Fibroblast of skin of abdomen (primary cell): ENCODE measurements at places on chromosomes 4 and X.
A peak's percentile ranks its signal among the peaks of the same experiment; 100 is the strongest.

GRCh38 chrX:125094901-125095300, 224.8 kb upstream of the TEX13C start:
- DNase-seq, result no peak

DNA sequence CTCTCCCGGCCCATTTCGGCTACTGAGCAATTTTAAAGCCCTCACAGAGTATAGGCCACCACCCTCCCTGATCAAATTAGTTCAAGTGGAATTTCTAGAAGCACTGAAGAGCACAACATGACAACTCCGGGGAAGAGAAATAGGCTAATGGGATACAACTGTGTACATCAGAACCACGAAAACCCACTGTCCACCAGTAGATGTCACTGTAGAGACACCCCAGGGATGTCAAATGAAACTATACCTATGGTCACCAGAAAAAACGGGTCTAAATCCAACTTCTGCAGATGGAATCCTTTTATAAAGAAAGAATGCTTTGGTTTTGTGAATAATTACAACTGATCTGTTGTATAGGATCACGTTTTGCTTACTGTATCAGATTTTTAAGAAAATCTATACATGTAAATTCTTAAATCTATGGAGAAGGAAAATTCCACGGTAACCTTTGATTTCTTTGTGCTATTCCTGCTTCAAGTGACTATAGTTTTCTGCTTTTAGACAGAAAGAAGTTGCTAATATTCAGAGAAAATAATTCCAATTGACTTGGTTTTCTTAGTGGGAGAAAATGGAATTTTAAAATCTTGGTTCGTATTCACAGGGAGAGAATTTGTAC, 29.5 kb upstream of the MAP3K15 start:
- peak; percentile 49 for DNase-seq

DNA sequence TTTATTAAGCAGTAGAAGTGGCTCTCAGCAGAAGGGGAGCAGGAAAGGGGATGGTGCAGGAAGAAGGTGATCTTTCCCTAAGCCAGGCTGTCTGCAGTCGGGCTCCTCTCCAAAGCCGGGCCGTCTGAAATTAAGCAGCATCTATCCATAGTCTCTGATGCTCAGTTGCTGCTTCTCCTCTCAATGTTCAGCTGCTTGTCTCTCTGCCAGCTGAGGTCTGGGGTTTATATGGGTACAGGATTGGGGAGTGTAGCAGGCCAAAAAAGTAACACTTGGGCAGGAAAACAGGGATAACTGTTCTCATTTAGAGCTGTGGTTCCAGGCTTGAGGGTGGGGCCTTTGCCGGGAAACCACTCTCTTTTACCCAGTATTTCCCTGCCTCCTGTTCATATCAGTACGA, 39.2 kb upstream of the CCKAR start:
- no peak for DNase-seq

DNA sequence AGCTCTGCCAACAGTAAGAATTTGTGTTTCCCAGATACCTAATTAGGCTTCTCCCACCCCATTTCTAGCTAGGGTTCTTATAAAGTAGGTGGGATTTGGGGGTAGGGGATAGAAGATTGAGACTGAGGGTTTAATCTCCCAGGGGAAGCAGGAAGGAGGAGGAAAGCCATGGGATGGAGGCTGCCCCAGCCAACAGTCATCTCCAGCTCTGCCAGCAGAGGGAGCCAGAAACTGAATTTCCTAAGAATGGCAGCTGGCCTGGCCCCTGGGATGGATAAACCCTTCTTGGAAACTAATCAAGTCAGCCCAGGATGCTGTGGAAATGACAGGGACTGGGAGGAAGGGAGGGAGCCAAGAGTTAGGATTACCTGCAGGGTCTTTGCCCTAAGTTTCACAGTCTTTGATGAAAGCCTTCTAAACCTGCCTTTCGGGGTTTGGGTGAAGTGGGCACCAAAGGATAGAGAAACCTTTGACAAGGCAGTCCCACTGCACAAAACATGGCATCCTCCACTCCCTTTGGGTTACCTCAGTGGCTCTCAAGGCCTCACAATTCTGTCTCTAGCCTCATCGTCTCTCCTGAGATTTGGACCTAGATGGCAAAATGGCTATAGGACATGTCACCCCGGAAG, 6.7 kb upstream of the ERCC6L start:
- DNase-seq, result peak; percentile 50

GRCh38 chr4:8898419-8898818, 26.8 kb upstream of the HMX1 start:
- DNase-seq, result no peak

- peak; percentile 59 for DNase-seq
Measured at GRCh38 chr4:15455290-15455689, 14.4 kb upstream of the CC2D2A start.
